ENCODE measurements at places on chromosomes 2 and 18.

DNA sequence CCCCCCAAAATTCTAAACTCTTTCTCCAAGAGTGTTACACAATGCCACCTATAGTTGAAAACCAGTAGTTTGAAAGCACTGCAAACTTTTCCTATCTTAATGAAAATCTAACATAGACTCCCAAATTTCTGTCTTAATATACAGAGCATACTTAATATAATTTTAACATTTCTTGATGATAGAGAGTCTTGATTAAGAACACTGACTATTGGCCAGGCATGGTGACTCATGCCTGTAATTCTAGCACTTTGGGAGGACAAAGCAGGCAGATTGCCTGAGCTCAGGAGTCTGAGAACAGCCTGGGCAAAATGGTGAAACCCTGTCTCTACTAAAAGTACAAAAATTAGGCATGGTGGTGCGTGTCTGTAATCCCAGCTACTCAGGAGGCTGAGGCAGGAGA, 34.2 kb downstream of the ASXL2 start:
- DNase-seq, result no peak

DNA sequence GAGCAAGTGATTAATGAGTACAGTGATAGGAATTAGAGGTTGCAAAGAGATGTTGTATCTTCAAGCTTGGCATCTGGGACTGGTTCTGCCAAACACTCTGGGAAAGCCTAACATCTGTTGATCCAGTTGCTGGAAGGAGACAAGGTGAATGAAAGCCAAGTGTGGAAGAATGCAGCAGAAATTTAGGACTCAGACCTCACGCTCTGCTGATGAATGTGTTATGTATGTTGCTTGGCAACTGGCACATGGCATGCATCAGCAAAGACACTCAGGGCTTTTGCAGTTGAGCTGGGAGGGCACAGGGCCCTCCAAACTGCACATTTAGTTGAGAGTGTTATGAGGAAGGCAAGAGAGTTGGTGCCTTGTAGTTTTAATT, 105.5 kb downstream of the COLEC12 start:
- no peak for DNase-seq

DNA sequence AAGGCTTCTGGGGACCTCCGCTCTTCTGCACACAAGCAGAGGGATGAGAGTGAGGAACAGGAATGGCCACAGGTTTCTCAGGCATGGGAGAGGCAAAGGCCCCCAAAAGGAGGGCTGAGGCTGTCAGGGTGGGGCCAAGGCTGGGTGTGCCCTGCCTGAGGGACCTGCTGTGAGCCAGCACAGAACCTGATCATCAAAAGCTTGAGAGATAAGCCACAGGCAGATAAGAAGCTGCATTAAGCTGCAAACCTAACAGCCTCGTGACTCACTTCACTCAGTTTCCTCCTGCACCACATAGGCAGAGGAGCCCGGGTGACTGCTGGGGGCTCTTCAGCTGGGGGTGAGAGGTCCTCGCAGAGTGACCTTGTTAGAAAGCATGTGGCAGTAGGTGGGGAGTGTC, 64.5 kb upstream of the LAPTM4A start:
- no peak for DNase-seq

DNA sequence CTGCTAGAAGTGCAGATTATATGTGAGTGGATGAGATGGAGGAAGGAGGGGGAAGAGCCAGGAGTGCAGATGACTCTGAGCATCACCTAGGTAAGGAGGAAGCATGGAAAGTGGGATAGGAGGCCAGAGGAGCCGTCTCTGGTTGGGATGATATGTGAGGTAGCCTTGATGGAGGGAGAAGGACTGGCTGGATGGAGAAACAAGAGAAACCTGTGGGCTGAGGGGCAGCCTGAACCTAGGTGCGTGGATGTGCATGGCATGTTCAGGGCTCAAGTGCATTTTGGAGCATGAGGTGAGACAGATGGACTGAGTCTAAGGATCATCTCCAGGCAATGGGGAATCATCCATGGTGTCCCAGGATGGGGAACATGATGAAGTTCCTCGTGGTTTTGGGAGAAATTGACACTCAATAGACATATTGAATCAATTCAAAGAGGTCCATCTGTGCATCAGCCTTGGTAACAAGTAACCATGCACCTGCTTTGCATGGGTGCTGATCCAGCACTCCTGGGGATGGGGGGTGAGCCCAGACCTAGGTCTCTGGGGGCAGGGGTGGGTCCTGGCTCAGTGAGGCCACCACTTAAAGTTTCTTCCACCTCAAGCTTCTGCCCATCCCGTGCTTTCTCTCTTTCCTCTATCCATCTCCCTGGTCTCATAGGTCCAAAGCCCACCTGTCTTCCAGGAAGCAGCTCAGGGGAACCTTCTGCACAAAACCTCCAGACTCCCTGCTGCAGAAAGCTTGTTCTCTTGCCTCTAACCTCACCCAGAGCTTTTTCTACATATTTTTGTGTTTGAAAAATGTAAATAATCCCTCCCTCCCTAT, 19.2 kb downstream of the MYCN start:
- DNase-seq, result no peak

- no peak for DNase-seq
Measured at GRCh38 chr2:47209622-47210021, 54.5 kb upstream of the STPG4 start.

DNA sequence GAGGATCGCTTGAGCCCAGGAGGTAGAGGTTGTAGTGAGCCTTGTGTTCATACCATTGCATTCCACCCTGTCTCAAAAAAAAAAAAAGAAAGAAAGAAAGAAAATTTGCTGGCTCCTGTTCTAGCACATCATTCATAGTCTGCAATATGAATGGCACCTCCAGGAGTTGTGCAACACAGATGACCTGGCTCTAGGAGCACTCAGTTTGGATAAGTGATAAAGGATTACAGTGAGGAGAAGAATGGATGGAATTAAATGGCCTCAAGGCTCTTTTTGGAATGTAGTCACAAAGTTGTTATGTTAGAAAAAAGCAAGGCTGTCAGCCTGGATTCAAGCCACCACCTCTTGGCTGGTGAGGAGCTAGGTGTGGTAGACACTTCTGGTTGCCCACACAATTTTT, 21.5 kb upstream of the SPRED2 start:
- no peak for DNase-seq

DNA sequence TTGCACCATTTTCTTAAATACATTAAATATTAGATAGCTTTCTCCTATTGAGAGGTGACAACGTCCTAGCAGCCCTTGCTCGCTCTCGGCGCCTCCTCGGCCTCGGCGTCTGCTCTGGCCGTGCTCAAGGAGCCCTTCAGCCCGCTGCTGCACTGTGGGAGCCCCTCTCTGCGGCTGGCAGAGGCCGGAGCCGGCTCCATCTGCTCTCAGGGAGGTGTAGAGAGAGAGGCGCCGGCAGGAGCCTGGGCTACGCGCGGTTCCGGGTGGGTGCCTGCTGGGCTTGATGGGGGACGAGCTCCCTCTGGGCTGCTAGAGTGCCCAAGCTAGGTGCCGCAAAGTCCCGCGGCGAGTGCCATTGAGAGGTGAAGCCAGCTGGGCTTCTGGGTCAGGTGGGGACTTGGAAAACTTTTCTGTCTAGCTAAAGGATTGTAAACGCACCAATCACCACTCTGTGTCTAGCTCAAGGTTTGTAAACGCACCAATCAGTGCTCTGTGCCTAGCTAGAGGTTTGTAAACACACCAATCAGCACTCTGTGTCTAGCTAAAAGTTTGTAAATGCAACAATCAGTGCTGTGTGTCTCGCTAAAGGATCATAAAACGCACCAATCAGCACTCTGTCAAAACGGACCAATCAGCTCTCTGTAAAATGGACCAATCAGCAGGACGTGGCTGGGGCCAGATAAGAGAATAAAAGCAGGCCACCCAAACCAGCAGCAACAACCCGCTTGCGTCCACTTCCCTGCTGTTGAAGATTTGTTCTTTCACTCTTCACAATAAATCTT, 3.1 kb downstream of the RPRD1A start:
- no peak for DNase-seq

DNA sequence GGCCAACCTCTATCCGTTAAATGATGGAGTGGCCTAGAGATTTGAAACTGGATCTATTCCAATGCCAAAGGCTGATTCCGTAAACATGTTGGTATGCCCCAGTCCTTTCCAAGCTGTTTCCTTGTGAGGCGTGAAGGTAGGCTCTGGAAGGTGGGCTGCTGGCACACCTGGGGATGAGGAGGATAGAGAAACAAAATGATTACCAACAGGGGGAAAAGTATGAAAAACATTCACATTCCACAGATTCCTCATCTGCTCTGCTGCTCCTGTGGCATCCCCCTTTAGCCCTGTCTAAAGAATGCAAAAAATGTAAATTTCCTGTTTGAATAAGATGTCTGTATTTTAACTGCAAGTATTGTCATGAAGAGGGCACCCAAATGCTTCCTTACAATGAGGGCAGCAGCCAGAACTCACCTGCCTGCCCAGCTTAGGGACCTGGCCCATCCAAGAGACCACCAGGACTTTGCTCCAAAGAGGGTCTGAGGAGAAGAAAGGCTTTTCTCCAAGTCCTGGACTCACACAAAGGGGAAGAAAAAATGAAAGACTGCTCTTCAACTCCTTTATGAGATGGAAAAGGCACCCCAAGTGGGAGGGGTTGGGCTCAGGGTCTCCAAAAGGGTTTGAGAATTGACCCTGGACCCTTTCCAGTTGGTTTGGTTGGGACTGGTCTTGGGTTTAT, 132.3 kb upstream of the PELI1 start:
- no peak for DNase-seq

GRCh38 chr2:65671670-65672242, 239.4 kb upstream of the SPRED2 start:
- no peak for DNase-seq

DNA sequence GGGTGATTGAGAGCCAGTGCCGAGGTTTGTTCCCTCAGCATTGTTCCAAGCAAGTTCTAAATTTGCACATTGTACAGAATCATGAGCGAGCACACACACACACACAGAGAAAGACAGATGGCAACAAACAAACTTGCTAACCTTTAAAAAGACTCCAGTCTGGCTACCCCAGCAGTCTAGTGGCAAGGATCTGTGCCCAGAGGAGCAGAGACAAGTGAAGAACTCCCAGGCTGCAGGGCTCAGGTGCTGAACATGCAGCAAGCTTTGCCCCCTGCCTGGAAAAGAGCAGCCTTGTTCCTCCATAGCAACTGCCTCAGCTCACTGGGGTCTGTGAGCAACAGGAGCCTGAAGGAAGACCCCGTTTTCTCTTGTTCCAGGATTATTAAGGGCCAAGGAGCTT, 169.2 kb upstream of the CCDC68 start:
- DNase-seq, result no peak

GRCh38 chr2:105814291-105814940, 69.7 kb downstream of the NCK2 start:
- DNase-seq, result no peak

GRCh38 chr2:46845542-46846486, 69.8 kb downstream of the MCFD2 start:
- no peak for DNase-seq

DNA sequence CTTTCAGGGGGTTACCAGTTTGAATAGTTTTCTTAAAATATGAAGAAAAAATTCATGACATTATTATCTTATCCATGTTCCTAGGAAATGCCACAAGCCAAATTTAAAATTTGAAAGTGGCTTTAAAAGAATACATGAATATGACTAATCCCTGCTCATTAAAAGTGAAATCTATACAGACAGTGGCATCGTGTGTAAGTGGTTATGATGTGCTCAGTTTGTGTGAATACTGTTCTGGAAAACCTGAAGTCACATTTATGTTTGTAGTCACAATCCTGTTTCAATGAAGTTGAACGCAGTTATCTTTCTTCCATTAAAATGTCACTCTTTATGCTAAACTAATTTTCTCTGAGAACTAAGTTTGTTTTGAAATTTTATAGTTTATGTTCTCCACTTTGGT, 75.8 kb downstream of the GORASP2 start:
- DNase-seq, result no peak

GRCh38 chr2:197515315-197515738, 539 bp upstream of the MOB4 start:
- DNase-seq, result no peak

DNA sequence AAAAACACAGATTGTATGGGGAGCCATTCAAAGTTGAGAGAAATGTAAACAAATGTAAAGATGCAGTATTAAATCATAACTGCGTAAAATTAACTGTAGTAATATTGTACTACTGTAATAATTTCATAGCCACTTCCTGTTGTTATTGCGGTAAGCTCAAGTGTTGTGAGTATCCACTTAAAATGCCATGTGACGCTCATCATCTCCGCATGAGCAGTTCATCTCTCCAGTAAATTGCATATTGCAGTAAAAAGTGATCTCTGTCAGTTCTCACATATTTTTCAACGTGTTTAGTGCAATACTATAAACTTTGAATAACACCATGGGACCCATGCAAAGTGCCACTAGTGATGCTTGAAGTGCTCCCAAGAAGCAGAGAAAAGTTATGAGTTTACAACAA, 41.8 kb upstream of the SP3 start:
- no peak for DNase-seq

DNA sequence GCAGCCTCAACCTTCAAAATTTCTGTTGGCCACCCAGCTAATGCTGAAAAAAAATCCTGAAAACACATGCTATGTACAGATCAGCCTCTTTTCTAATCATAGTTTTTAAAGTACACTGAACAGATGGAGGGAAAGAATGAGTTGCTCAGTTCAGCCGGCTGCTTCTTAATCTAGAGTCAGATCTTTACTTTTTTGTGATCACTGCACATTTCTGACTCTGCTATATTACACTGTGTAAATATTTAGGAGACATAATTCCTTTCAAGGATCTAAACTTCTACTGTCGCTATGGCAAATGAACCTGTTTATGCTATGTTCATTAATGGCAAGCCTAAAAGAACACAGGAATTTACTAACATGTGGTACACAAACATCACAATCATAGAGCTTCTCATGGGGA, 114.2 kb downstream of the SRBD1 start:
- no peak for DNase-seq

DNA sequence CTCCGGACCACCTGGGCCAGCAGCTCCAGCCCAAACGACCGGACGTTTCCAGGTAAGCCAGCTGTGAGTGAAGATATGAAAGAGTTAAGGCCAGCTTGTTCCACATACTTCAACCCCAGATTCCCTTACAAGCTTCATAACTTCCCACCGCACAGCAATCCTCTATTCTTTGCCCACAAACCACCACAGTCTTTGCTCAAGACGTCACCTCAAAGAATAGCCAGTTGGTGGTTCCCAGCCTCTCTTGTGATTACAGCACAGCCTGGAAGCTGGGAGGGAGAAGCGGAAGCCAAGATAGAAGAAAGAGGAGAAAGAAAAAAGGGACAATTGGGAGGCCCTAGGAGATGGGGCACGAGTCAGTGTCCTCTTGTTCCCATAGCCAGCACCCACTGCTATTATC, 70.6 kb downstream of the NRP2 start:
- no peak for DNase-seq

- DNase-seq, result no peak
Measured at GRCh38 chr2:101971836-101972235, 19.9 kb upstream of the IL1R2 start.

- DNase-seq, result no peak
Measured at GRCh38 chr2:226031647-226032501, 632.4 kb downstream of the NYAP2 start.

DNA sequence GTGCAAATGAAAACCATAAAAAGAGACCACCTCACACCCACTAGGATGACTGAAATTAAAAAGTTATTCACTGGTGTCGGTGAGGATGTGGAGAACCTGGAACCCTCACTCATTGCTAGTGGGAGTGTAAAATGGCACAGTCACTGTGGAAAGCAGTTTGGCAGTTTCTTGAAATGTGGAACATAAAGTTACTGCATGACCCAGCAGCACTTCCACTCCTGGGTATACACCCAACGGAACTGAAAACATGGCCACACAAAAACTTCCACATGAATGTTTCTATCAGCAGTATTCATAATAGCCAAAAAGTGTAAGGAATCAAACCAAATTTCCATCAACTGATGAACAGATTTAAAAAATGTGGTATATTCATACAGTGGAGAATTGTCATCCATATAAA, 65.1 kb upstream of the SLC66A3 start:
- DNase-seq, result no peak

All from stimulated activated CD8-positive, alpha-beta memory T cell treated with anti-CD3 and anti-CD28 coated beads, Interleukin-4, amount 100 ng/mL, for 4 hours (primary cell).